ENCODE measurements at places on chromosomes 3 and 15.

GRCh38 chr3:16800361-16800760, 84.4 kb upstream of the PLCL2 start:
- no peak for DNase-seq

GRCh38 chr15:57521503-57521902, 70.2 kb upstream of the MYZAP start:
- no peak for DNase-seq

DNA sequence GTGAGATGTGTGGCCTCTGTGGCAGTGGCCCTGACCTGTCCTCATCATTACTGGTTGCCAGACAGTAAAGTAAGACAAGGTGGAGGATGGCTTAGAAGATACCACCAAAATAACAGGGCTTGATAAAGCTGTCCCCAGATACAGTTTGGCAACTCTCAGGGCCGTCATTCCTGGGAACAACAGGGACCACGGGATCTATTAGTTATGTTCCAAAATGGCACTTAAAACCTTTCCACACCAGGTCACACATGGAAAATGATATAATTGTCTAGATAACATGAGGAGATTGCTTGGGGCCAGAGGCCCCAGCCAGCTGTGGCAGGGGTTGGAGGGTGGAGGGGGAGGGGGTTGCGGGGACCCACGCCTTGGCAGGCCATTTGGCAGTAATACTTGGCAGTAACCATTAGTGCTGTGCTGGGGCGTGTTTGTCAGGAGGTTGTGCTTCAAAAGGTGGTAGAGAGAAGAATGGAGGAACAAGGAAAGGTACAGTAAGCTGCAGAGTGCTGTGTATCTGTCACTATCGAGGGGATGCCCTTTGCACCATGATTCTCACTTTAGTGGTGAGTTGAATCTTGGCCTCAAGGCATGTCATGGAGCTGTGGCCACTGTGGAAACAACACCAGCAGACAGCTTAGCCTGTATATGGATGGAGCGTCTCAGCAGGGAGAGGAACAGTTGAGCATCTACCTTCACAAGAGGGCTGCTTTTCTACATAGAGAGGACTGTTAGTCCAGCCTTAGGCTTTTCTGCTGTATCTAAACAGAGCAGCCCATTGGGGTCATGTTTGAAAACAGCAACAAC, 14.0 kb downstream of the PLCL2 start:
- no peak for DNase-seq

DNA sequence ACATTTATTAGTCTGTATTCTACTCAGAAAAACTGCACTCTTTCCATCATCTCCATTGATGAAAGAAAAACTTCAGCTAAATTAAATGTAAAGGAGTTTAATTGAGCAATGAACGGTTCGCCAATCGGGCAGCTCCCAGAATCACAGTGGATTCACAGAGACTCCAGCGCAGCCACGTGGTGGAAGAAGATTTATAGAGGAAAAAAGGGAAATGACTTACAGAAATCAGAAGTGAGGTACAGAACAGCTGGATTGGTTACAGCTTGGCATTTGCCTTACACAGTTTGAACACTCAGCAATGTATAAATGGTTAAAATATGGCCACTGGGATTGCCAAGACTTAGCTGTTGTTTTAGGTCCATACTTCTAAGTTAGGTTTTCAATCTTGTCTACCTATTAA, 2.8 kb upstream of the SUCLG2 start:
- no peak for DNase-seq

- DNase-seq = no peak
Measured at GRCh38 chr3:197501496-197501878, 54.3 kb downstream of the BDH1 start.

GRCh38 chr15:38441130-38441519, 12.8 kb upstream of the FAM98B start:
- no peak for DNase-seq

DNA sequence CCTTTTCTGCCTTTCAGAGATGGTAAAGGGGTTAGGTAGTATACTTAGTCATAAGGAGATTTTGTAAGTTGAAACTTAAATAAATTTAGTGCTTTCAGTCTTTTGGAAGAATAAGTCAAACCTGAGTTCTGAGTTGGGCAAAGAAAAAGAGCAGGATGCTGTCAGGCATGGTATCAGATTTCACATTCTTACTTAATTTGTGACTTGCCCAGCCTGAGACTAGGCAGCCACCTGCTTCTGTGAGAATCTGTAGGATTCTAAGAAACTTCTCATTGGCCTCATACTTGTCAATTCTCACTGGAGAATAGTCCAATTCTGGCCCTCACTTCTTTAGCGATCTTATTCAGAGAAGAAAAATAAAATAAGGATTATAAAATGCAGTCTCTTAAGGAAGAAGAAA, 577.5 kb downstream of the DIPK2A start:
- no peak for DNase-seq

GRCh38 chr3:186802701-186803100, 3.6 kb downstream of the RFC4 start:
- DNase-seq = no peak

DNA sequence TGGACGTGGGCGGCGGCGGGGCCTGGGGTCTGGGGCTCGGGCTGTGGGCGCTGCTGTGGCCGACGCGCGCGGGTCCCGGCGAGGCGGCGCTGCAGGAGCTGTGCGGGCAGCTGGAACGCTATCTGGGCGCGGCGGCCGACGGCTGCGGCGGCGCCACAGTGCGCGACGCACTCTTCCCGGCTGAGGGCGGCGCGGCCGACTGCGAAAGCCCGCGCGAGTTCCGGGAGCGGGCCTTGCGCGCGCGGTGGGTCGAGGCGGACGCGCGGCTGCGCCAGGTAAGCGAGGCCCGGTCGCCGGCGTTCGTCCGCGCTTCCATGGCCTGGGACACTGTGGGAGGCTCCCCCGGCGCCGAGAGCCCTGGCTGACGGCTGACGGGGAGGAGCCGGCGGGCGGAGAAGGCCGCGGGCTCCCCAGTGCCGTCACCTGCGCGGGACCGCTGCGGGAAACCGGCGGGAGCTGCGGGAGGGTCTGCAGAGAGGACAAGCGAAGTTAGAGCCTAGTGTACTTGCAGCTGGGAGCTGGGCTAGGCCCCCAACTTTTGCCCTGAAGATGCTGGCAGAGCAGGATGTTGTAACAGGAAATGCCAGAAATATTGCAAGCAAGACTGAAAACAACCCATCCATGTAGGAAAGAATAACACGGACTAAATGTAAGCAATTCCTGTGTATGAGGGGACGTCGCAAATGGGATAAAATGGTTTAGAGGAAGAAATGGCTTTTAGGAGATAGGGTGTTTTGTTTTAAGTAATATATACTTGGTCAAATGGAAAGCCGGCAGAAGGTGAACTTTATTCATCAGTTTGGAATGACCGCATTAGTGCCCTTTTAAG, 847 bp downstream of the WHAMM start:
- DNase-seq = peak; percentile 44

DNA sequence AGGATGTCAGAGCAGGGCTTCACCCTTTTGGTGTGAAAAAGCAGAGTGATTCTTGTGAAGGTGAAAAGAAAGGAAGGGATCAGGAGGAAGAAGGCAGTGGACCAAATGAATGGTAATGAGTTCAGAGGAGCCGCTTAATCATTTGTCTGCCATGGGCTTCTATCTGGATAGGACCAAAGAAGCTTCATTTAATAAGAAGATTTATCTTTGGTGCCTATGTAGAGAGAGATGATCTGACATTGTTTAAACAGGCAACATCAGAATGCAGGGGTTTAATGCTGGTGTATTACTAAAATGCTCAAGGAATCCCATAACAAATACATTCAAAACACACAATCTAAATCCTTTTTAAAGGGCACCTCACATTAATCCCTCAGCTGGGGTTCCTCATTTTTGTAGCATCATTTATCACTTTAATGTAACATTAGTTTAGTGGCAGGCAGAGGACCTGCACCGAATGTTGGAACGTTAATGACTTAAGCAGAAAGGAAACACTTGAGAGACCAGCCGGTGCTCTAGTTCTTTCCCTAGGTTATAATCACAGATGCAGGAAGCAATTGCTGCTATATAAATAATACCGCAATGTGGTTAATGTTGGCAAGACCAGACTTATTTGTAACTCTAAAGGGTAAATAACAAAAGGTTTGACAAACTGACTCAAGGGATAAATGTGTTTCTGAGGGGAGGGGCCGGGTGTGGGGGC, 27.9 kb upstream of the IL1RAP start:
- DNase-seq = no peak

DNA sequence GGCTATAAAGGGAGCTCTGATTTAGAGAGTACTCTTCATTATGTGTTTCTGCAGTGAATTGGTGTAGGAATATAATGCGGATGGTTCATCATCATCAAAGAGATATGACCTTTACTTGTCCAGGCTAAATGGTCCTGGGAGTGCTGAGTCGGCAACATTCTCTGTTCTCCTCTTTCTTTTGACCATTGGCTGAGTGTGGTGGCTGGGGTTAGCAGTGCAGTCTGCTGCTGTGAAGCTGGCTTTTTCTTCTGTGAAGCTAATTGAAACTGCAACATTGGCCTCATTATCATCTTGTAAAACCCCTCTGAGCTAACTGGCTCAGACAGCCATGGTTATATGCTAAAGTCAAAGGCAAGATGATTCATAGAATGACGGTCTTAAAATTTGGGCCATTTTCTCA, 83.8 kb downstream of the THRB start:
- no peak for DNase-seq

GRCh38 chr3:77038468-77038929, 1.4 kb upstream of the ROBO2 start:
- DNase-seq = no peak

- DNase-seq = no peak
Measured at GRCh38 chr3:73409138-73409763, 215.5 kb downstream of the PDZRN3 start.

DNA sequence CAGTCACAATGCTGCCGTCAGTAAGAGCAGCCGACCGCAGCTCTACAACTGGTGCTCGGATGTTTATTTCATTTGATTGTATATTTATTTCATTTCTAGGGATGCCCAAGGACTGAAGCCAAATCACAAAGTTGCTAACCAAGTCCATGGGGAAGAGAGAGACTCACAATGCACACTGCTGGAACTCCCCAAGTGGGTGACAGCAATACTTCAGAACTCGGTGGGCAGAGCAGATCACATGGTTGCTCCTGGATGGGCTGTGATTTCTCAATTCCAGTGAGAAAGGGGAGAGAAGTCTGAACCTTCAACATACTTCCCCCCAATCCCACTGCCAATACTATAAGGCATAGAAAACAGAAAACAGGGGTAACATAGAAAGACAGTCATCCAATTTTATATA, 265.8 kb upstream of the WNT5A start:
- no peak for DNase-seq

DNA sequence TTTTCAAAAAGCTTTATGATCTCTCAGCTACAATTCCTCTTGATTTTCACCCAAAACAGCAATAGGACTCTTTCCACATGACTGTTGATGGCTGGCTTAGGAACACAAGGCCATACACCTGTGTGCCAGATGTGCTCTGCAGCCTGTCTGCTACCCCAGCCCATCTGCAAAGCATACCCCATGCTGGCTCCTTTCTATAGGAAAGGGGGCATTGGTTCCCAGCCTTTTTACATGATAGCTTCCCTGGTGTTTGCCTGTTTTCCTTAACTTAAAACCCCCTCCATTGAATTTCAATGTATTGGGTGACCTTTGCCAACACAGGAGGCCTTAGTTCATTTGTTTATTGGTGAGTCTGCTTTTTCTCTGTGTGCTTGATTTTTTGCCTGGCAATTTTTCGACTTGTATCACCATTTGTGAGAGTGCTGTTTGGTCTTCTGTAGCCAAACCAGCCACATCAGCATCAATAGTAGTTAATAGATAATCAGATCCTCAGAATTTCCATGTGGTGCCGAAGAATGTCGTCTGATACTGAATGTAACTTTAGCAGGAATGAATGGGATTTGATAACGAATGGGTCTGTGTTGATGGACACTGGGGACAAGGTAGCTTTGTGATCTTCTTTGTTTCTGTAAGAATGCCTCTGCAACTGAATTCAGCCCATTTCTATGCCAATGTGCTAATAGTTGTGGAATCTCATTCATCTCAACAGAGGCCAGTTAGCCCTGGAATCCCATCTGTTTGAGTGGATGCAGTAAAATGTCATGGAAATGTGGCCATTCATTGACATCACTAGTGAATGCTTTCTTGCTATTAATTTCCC, 272.2 kb upstream of the RARB start:
- no peak for DNase-seq

DNA sequence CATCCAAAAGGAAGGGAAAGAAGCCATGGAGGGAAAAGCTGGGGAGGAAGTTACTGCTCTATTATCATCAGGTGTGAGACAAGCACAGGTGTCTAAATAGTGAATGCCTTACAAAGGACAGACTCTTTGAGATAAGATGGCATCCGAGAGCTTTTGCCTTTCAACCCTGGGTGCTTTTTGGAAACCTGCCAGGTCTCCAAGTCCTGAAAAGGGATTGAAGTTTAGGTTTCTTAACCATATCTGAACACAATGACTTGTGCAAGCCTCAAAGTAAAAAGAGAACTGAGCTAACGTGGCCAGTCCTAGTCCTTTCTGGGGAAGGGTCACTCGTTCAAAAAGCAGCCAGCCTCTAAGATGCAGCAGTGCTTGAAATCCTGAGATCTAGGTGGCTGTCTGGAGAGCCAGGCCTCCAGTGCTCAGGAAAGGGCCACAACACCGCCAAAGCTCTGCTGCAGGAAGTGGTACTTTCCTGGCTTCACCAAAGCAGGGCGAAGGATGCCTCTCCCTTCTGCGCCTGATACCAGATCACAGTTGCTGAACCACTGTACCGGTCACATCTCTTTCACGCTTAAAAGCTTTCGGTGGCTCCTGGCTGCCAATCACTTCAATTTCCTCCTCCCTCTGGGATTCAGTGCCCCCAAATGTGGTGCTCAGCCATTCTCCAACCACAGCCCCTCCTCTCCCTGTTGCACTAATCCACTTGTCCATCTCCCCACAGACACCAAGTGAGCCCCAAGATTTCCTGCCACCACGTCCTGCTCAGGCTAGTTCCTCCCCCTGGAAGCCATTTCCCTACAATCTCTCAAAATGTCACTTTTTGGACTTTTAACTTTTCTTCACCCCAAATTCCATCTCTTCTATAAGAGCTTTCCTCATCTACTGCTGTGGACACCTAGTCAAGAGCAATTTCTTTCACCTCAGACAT, 104.1 kb upstream of the LPP start:
- no peak for DNase-seq

GRCh38 chr3:105599350-105599749, 232.6 kb downstream of the ALCAM start:
- no peak for DNase-seq

- DNase-seq = no peak
Measured at GRCh38 chr3:61808526-61808925, 247.2 kb downstream of the PTPRG start.

GRCh38 chr3:46282696-46283095, 40.4 kb downstream of the CCR3 start:
- DNase-seq = no peak

- DNase-seq = no peak
Measured at GRCh38 chr15:39549912-39550311, 31.0 kb upstream of the THBS1 start.

- no peak for DNase-seq
Measured at GRCh38 chr3:70749122-70749521, 436.7 kb upstream of the MDFIC2 start.
